ENCODE measurements at places on chromosomes 4 and X.
A peak's percentile ranks its signal among the peaks of the same experiment; 100 is the strongest.

DNA sequence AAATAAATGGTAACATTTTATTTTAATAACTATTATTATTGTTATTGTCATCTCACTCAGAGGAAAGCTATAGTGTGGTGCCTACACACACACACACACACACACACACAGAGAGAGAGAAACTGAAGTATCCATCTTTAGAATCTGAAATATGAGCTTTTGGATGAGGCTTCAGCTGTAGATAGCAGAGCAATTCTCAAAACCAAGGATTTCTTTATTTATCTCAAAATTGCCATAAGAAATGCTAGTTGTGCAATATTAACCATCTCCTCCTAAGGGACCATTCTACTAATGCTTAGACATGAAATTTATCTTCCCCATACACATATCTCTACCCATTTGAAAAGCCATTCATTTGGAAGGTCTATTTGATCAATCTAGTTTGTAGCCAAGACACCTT lies 50.1 kb upstream of the SGMS2 start:
- DNase-seq: no peak

- DNase-seq: no peak
Observed at GRCh38 chrX:24702362-24703184, 8.9 kb downstream of the POLA1 start.

GRCh38 chrX:121011254-121011653 lies 25.7 kb upstream of the CT47A1 start:
- DNase-seq: no peak

GRCh38 chr4:7865533-7865932 lies 74.1 kb downstream of the AFAP1 start:
- no peak for DNase-seq

DNA sequence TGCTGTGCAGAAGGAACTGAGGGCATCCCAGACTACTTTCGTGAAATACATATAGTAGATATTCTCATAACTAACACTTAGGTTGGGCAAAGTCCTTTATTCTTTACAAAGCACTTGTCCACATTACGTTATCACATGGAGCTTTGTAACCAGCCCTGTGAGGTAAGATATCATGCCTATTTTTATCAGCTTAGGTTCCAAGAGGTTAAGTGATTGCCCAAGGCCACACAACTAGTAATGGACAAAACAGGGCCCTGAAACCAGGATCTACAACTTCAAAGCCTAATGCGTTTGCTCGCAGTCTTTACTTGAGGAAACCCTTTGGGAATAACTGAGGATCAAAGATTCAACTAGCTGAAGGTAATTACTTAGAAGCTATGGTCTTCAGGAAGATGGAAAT lies 261.5 kb downstream of the GPC3 start:
- DNase-seq: no peak

GRCh38 chrX:111308039-111308438 lies 37.8 kb upstream of the CAPN6 start:
- DNase-seq: no peak

DNA sequence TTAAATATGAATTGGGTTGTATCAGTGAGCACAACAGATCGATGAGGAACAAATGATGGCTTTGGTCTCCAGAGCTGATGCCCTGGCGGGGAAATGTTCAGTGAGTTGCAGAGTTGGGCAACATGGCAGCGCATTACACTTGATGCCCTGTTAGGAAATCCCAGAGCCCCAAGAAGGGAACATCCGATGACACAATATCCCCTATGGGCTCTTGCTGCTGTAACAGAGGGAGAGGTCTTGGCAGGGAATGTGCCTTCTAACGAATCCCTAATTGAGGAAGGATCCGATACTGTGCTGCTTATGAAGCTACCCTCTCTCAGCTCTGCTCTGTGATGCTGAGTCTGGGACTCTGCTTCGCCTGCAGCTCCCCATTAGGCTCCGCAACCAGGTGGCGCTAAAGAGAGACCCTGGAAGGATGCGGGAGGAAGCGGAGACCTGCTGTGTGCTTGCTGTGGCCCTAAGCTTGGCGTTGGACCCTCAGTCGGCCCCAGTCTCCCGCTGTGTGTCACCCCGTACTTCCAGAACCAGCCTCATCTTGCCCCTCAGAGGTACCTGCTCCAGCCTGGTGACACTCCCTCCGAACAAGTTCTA lies 38.9 kb downstream of the PDHA1 start:
- no peak for DNase-seq

DNA sequence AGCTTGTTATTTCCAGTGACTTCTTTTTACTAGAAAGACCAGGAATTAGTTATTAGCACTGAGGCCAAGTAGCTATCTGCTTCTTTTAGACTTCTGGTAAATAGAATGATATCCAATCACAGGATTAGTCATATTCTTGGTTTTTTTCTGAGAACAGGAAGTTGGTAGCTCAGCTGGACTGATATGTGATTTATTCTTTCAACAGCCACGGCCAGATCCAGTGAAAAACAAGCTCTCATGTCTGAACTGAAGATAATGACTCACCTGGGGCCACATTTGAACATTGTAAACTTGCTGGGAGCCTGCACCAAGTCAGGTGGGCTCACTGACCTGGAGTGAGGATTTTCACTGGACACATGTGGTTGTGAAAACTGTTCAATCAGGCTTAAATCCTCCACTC lies 48.6 kb downstream of the PDGFRA start:
- DNase-seq: no peak

GRCh38 chr4:78081541-78081940 lies 24.4 kb downstream of the FRAS1 start:
- DNase-seq: no peak

- DNase-seq: no peak
Observed at GRCh38 chr4:84837751-84838150, 128.7 kb downstream of the WDFY3 start.

DNA sequence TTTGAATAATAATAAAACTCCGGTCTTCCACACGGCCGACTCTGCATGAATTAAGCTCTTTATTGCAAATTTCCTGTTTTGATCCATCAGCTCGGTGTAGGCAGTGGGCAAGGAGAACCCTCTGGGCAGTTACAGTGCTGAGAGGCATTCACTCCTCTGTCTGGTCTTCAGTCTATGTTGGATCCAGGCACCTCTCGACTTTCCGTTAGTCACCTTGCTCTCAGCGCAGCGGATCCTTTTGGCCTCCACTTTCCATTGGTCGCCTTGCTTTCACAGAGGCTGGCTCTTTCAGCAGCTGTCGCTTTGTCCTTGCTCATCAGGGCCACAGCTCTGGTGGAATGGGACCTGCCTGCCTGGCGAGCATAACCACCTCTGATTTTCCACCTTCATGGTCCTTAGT lies 52.9 kb downstream of the TRMT44 start:
- no peak for DNase-seq

DNA sequence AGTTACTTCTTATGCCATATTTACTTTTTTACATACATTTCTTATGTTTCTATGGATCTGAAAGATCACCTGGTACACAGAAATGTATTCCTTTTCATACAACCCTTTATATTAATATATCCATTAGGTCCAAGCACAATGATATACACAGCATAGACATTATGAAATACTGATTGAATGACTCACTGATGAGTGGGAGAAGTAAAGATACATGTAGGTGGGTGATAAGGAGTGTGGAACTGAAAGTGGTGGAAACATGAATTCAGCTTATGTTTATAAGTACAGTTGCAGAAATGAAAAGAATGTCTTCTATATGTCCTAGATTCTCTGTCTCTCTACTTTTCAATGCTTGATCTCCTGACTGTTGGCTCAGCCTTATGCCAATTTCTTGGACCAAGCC lies 87.9 kb downstream of the YIPF7 start:
- DNase-seq: no peak

GRCh38 chrX:78624962-78625909 lies 33.9 kb downstream of the RTL3 start:
- no peak for DNase-seq

- no peak for DNase-seq
Observed at GRCh38 chrX:147897117-147897516, 14.6 kb upstream of the FMR1 start.

DNA sequence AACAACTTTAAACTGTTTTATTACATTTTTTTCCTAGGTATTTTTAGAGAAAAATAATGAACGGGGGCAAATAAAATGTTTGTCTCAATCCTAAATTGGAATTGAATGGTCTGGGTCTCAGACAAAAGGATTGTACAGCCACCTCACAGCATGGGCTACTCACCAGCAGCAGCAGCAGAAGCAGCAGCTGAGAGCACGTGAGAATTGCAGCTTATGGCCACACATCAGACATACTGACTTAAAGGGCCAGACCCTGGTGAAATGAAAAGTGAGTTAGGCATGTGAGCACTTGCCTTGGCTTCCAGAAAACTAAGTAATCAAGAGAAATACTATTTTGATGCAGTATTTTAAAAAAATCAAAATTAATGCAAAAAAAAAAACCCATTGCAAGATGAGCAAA lies 56.6 kb downstream of the AASDH start:
- DNase-seq: no peak

- no peak for DNase-seq
Observed at GRCh38 chrX:110462957-110463356, 104.3 kb downstream of the RTL9 start.

DNA sequence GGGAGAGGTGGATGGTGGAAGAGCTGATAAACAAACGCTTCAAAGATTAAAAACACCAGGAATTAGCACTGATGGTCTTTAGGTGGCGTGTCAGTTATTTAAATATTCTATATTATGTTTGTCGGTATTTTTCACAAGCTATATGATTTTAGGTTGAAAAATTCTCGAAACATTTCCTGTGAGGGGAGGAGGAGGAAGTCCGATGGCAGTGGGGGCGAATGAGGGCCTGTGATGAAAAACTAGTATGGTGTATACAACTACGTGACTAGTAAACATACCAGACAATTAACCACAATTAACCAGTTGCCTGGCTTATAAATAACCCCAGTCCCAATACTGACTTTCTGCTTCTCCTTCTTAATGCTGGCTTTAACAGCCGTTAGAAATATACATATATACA lies 595 bp upstream of the NAP1L2 start:
- DNase-seq: no peak

- DNase-seq: no peak
Observed at GRCh38 chrX:88135735-88136134, 611.3 kb upstream of the CPXCR1 start.

DNA sequence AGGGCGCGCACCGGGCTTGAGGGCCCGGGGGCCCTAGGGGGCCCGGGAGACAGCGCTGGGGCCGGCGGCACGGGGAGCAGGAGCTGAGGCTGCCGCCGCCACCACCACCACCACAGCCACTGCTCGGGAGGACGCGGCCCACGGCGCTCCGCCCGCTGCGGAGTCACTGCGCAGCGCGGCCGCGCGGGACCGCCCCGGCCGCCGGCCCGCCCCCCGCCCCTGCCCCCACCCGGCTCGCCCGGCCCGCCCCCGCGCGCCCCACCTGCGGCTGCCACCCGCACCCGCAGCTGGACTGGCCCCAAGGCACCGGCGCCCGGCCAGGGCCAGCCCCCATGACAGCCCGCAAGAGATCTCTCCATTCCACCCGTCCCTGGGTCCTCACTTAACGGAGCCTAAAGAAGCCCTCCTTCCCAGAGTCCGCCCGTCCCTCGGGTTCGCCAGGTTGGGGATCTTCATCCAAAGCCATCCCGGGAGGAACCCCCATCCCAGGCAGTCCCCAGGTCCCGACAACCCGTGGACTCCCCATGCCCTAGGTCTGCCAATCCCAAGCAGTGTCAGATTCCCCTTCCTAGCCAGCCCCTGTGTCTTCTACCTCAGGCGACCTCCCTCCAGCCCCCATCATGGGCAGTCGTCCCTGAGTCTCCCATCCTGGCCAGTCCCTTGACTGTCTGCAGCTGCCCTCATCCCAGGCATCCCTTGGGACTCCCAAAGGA lies 40.0 kb upstream of the IQSEC2 start:
- DNase-seq: no peak

DNA sequence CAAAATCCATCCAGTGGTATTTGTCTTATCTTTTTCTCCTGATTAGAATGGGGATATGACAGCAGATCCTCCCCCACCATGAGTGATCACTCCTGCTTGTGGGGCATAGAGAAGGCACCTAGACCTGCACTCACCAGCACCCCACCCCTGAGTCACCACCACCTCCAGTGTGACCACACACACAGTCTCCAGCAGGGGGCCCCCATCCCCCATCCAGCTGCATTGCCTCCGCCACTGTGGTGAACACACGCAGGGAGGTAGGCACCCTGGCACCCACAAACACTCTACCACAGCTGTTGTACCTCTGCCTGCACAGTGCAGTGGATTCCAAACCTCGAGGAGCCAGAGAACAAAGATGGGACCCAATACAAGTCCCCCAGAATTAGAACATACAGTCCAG lies 9.0 kb upstream of the MAGEA8 start:
- DNase-seq: peak; percentile 32

- no peak for DNase-seq
Observed at GRCh38 chr4:12965334-12965733, 518.8 kb downstream of the RAB28 start.

DNA sequence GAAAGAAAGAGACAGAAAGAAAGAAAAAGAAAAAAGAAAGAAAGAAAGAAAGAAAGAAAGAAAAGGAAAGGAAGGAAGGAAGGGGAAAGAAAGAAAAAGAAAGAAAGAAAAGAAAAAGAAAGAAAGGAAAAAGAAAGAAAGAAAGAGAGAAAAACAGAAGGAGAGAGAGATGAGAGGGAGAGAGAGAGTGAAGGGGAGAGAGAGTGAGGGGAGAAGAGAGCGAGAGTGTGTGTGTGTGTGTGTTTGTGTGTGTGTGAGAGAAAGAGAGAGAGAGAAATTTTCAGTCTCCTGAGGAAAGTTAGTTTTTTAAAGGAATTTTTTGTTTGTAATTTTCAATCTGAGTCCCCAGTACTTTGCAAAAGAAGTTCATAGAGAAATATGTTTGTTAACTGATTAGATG lies 504.1 kb upstream of the POU3F4 start:
- DNase-seq: no peak

DNA sequence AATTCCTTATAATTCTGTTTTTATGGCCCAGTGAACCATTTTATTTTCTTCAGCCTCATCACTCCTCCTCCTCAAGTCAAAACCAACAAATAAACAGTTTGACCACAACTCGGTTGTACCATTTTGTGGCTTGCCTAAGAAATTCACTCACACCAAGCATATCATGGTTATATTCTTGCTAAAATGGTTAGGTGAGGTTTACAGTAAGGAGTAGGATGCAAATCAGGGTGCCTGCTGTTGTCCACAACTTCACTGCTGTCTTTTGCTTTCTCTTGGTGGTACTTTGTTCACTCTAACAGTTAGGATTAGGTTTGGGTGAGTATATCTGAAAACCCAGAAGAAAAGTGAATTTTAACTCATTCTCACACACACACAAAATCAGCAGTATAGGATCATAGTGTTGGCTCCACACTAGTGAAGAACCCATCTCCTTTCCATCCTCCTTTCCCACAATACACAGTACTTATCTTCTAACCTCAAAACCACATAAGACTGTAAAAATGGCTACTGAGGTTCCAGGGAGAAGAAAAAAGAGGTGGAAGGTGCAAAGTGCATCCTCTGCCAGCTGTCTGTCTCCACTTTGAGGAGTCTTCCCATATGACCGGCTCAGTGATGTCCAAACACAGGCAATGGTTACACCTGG lies 368.8 kb downstream of the STPG2 start:
- no peak for DNase-seq

Measured in stimulated activated CD8-positive, alpha-beta memory T cell treated with anti-CD3 and anti-CD28 coated beads, Interleukin-7, amount 100 ng/mL, for 1 hour (primary cell).